ENCODE measurements at places on chromosomes 2 and 18. TPM values are rescaled to one million over a fixed set of nuclear protein-coding genes. Genes with fewer than 3 reads are reported as not detected.

GRCh38 chr2:195486987-195487644, 169.9 kb upstream of the SLC39A10 start:
- peaks cover 29% of the 10 kb centered on the region for H3K4me1 ChIP-seq
- H3K4me3 ChIP-seq = peak overlapping the region; percentile 64
- H3K27ac ChIP-seq = peak overlapping the region; percentile 68
- DNase-seq = peak; percentile 77
- H3K27me3 ChIP-seq = no peaks in the 10 kb centered on the region
- H3K36me3 ChIP-seq = peaks cover 30% of the 10 kb centered on the region

- H3K36me3 ChIP-seq = no peaks in the 10 kb centered on the region
- no peak for DNase-seq
- no peak overlapping the region for H3K4me3 ChIP-seq
- no peaks in the 10 kb centered on the region for H3K4me1 ChIP-seq
Observed at GRCh38 chr18:25743646-25744151, 346.7 kb downstream of the SS18 start.

Gene CCDC141
- total RNA-seq = 2.1 TPM

Gene ZDBF2
- total RNA-seq = 9.9 TPM

- H3K36me3 ChIP-seq = no peaks in the 10 kb centered on the region
- peaks cover 5% of the 10 kb centered on the region for H3K27me3 ChIP-seq
- H3K27ac ChIP-seq = no peak overlapping the region
- no peaks in the 10 kb centered on the region for H3K4me1 ChIP-seq
- DNase-seq = no peak
Observed at GRCh38 chr2:162839419-162839818, 852 bp upstream of the KCNH7 start.

DNA sequence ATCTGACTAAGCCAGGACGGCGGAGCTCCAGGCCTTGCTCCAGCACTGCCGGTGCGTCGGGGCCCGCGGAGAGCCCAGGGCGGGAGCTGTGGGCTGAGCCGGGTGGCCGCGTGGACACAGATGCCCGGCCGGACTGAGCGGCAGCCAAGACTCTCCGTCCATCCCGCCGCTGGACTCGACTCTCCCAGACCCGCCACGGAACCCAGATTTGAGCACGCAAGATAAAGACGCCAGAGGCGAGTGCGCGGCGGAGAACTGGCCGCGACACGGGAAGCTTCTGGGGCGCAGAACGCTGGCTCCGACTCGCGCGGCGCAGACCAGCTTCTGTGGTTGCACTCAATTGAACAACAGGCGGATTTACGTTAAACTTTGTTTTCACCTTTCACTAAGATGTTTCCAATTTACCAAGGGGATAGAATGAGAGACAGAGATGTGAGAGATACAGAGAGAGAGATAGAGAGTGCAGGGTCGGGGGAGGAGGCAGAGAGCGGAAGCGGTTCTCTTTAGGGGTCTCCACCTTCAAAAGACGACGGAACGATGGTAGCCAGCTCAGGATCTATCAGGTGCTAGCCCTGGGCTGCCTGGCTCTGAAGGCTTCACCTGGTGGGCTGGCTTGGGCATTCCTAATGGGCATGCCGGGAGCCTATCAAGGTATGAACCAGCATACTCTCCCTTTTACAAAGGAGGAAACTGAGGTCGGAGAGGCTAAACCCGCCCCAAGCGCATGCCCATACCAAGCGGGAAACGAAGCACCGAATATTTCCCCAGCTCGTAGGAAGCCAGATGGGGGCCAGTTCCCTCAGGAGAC, 10.4 kb upstream of the EN1 start:
- H3K27ac ChIP-seq = peak overlapping the region; percentile 3
- peaks cover 74% of the 10 kb centered on the region for H3K27me3 ChIP-seq
- peaks cover 2% of the 10 kb centered on the region for H3K36me3 ChIP-seq
- no peak overlapping the region for H3K4me3 ChIP-seq

DNA sequence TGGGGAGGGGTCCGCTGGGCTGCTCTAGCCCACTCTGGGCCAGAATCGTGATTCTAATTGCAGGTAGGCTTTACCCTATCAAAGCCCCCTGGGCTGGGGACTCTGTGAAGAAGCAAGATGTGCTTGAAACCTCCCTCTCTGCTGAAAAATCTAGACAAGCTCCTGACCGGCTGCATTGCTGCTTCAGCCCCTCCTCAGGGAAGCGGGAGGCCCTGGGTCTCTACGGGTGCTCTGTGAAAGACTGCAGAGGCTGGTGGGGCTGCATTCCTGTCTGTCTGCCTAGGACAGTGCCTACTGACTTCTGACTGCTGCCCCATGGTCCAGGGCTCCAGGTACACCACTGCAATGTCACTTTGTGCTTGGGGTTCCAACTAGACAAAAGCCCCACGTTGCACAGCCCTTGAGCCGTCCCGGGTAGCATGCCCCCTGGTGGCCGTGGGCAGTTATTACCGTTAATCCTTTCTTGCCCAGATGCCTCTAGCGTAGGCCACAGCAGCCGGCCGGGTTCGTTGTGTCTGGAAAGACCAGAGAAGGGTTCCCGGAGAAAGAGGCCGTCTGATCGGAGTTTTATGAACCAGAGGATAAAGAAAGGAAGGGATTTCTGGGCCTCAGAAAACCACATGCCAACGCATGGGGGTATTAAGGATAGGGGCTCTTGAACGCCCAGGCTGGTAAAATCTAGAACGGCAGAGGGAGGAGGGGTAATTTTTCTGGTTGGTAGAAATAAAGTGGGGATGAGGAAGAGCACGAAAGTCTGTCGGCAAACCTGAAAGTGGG, 15.9 kb upstream of the C1QL2 start:
- DNase-seq = peak; percentile 82
- no peaks in the 10 kb centered on the region for H3K4me1 ChIP-seq
- H3K27ac ChIP-seq = no peak overlapping the region
- H3K4me3 ChIP-seq = no peak overlapping the region
- no peaks in the 10 kb centered on the region for H3K36me3 ChIP-seq

- H3K4me1 ChIP-seq = no peaks in the 10 kb centered on the region
- H3K36me3 ChIP-seq = no peaks in the 10 kb centered on the region
- H3K27ac ChIP-seq = no peak overlapping the region
- no peak for DNase-seq
- no peak overlapping the region for H3K4me3 ChIP-seq
Observed at GRCh38 chr2:1226766-1227165, 186.5 kb upstream of the TPO start.

Data from activated CD4-positive, alpha-beta T cell treated with anti-CD3 and anti-CD28 coated beads, Interleukin-2, amount 10 ng/mL, durations not matched to agents 24 days and 14 days (primary cell).